Femur (tissue), 1 donor: ENCODE measurements at places on chromosomes 1 and 21.

GRCh38 chr1:201265756-201266155 lies 17.6 kb upstream of the PKP1 start:
- DNase-seq = no peak

DNA sequence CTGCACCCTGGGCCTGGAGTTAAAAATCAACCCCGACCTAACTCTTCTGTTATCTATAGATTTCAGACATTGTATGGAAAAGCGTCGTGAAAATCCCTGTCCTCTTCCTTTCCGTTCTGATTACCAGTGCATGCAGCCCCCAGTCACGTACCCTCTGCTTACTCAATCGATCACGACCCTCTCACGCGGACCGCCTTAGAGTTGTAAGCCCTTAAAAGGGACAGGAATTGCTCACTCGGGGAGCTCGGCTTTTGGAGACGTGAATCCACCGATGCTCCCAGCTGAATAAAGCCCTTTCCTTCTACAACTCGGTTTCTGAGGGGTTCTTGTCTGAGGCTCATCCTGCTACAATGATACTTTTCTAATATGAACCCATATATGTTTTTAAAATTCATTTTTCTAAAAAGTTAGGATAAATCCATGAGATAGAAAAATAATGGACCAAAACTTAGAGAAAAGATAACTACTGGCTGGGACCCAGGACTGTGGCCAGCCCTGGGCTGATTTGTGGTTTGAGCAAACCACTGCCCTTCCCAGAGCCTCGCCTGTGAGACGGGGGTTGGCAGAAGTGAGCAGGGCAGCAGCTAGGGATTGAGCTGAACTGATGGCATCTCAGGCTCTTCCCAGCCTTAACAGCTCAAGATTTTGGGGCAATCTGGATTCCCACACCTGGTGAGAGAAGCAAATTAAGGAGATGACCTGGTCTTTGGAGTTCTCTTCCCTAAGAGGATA lies 5.0 kb downstream of the UQCRHL start:
- DNase-seq = no peak

DNA sequence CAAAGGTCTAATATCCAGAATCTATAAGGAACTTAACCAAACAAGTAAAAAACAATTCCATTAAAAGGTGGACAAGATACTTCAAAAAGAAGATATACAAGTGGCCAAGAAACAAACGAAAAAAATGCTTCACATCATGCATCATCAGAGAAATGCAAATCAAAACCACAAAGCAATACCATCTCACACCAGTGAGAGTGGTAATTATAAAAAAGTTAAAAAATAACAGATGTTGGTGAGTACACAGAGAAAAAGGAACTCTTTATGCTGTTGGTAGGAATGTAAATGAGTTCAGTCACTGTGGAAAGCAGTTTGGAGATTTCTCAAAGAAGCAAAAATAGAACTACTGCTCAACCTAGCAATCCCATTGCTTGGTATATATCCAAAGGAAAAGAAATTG lies 218.6 kb downstream of the SLC44A5 start:
- DNase-seq = no peak

- DNase-seq = no peak
These were observed 494.0 kb downstream of the KCNT2 start for GRCh38 chr1:196114193-196114592.

DNA sequence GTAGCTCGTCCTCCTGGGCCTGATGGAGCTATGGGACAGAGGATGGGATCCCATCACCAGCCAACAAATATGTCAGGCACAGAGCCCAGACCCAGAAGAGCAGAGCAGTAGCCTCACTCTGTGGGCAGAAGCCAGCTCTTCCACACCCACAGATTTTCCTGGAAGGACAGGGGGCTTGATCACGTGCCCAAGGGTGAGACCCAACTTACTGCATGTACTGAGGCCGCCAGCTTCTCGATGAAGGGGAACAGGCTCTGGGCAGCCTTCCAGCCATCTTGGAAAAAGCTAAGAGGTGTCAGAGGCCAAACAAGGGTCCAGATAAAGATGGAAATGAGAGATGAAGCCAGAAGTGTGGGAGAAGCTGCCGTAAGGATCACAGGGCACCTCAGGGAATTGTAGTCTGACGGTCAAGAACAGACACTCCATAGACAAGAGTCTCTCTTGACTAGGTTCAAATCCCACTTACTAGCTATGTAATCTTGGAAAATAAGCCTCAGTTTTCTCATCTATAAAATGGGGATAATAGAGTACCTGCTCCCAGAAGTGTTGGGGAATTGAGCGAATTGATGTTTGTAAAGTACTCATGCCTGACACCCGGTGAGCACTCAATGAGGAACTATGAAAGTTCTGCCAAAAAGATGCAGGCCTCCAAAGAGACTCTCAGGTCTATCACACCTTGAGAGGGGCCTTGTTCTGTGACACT lies 17.0 kb upstream of the TCEA3 start:
- peak; percentile 50 for DNase-seq

DNA sequence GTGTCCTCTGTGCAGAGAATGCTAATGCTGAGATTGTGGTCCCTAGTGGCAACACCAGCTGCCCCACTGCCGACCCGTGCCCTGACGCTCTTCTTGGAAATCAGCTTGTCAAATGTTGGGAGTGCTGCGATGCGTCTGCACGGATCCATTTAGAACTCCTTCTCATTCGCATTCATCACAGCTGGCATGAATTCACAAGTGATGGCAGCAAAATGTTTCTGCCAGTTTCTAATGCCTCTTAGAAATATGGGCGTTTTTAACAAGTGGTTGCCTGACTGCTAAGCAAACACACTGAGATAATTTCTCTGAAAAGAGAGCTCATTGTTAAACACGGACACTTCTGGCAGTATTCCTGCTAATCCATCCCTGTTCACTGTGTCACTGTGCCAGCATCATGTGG lies 131.9 kb upstream of the KCNJ6 start:
- DNase-seq = no peak

- DNase-seq = no peak
These were observed 581.6 kb downstream of the NPHP4 start for GRCh38 chr1:5410652-5411051.

DNA sequence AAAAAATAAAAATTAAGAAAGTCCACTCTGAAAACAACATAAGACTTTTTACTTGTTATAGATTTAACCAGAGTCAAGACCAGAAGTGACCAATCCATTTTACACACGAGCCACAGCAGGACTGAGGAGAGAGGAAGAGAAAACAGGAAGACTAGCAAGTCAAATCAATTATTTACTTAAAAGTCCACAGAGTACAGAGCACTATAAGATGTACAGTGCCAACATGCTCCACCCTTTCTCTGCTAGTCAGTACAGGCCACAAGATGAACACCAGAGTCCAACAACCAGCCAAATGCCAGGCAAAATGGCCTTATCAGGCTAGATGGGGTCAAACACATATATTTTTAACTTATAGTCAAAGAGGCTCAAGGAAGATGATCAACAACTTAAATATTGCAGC lies 19.5 kb downstream of the LUZP1 start:
- DNase-seq = no peak

- no peak for DNase-seq
These were observed 1.5 kb upstream of the DNAJB4 start for GRCh38 chr1:78003070-78003746.

DNA sequence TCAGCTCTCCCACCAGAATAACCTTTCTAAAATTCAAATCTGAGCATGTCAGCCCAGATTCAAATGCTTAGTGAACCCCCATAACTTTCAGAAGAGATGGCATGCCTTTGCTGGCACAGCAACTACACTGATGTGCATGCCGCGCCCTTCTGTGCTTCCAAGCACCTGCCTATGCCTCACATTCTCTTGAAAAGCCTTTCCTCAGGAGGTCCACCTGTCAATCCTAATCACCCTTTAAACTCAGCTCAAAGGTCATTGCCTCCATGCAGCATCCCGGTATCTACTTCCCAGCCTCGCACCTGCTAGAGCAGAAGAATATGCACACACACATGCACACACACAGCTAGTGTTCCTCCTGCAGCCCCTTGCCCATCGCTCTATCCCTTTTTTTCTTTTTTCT lies 5.2 kb upstream of the S100A2 start:
- DNase-seq = no peak

GRCh38 chr21:44603109-44603875 lies 2.9 kb downstream of the KRTAP10-7 start:
- DNase-seq = no peak

- DNase-seq = no peak
These were observed 53.8 kb upstream of the SYT14 start for GRCh38 chr1:209884249-209884648.

DNA sequence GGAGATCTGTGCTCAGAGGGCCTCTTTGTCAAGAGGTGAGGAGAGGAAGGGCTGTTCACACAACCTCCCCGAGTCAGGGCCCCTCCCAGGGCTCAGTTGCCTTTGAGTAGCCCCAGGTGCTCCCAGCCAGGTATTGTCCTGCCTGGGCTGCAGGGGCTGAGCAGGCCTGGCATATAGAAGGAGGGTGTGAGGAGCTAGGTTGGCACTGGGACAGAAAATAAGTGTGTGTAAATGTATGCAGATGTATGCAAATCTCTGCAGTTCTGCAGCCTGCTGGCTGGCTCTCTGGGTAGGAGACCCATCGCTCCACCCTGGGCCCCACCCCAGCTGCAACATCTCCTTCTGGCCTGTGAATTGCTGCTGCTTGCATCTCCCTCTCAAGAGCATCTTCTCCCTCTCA lies 52.4 kb downstream of the NAV1 start:
- DNase-seq = no peak

DNA sequence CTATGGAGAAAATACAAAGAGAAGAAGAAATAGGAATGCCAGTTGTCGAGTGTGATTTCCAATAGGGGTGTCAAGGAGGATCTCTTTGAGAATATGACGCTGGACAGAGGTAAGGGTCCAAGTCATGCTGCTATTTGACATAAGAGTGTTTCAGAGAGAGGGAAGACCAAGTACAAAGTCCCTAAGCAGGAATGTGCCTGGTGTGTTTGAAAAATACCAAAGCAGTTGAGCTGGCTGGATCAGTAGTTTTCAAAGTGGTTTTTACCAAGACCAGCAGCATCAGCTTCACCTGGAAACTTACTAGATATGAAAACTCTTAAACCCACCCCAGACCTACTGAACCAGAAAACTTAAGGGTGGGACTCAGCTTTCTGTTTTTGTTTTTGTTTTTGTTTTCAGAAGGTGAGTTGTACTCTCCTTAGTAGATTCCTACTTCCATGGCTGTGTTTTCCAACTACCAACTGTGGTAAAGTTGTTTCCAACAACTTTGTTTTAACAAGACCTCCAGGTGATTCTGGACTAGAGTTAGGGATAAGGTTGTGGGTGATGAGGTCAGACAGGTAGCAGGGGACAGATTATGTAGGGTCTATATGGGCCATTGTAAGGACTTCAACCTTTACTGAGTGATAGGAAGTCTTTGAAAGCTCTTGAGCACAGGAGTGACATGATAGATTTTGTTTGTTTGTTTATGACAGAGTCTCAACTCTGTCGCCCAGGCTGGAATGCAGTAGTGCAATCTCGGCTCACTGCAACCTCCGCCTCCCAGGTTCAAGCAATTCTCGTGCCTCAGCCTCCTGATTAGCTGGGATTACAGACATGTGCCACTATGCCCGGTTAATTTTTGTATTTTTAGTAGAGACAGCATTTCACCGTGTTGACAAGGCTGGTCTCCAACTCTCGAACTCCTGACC lies 7.3 kb upstream of the GJA9 start:
- DNase-seq = no peak

DNA sequence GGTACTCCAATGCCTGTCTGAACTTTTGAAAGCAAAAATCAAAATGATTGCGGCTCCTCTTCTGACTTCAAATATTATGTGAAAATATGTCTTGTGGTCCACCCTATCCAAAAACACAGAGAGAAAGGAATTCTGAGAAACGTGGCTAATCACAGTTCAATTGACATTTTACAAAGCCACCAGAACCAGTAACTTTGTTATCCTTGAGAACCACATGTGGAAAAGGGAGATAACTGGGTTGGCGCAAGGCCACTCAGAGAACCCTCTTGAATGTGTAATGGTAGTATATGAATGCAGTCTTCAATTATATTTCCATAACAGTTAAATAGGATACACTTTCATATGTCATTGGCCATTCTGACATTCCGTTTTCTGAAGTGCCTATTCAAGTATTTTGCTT lies 1030.0 kb upstream of the TMPRSS15 start:
- DNase-seq = peak; percentile 30

DNA sequence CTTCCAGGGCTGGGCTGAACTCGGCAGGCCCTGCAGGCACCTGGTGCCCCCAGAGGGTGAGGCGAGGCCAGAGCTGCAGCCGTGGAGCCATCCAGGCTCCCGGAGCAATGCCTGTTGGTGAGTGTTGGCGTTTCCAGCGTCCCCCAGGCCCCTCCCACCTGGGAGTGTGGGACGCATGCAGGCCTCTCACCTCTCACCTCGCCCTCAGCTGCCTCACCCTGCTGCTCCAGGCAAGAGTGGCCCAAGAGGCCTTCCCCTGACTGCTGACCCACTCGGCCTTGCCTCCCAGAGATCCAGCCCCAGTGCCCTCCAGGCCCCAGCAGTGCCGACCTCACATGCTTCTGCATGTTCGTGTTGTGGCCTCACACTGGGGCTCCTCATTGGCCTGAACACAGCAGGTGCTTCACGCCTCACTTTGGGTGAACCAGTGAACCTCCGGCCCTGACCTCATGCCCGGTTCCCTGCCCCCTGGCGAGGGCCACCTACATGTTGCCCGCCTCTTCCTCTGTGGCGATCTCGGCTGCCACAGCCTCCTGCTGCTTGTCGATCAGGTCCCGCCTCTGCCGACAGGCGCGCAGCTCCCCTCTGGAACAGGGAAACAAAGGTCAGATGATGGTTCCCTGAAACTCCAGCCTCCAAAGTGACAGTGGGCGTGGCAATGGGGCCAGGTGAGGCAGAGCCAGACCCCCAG lies 17.0 kb downstream of the CFAP74 start:
- no peak for DNase-seq

DNA sequence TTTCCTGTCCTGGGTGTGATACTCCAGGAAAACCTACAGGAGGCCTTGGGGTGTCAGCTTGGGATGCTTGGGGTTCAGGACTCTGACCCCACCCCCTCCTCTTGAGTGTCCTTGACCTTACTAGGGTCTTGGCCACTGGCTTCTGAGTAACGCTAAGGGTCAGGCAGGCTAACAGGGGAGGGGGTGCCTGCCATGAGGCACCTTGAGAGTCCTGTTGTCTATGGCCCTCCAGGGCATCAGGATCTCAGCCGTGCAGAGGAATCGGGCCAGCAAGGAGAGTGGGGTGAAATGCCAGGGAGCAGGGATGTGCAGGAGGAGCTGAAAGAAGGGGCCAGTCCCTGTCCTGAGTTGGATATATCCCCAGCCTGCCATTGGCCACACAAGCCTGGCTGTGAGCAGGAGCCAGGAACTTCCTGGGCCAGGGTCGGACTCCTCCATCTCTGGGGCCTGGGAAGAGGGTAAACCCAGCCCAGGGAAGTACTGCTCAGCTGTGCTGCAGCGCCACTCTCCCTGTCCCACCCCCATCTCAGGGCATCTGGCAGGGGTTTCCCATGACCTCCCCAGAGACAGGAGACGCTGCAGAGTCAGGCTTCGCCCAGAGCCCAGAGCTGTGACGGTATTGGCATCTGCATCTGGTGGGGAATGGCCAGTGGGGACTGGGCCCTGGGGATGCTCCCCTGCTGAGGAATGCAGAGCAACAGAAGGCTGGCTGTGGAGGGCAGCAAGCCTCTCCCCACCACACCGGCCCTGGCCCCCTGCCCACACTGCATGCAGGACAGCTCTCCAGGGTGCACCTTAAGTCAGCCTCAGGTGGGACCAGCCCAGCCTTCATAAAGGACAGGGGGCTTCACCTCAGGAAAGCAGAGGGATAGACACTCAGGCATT lies 6.3 kb downstream of the KIF21B start:
- no peak for DNase-seq
